ENCODE measurements at places on chromosomes 1 and 21.

DNA sequence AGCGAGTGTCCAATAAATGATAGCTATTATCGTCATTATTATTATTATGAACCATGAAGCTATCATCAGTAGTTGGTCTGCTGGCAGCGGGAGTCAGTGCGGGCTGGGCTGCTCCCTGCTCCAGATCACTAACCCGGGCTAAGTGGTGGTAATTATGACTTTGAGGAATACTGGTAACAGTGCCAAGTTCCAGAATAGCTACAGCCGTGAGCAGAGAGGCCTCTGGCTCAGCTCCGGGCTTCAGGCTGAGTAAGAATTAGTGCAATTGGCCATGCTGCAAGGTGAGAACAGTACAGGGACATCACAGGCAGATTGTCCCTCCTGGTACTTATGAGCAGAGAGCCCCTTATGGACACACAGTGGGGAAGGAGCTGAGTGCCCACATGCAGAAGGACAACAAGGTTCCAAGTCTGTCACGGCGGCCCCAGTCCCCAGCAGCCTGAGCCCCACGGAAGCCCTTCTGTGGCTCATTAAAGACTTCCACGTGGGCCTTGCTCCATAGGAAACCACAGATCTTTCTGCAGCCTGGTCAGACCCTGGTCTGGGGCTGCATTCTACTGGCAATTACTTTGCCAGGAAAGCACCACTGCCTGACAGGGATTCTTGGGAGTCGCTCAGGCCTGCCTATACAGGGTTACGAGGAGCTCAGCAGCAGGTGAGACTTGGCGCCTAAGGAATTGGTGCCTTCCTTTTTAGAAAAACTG, 235.1 kb downstream of the RRAGC start:
- no peak for DNase-seq

- DNase-seq: no peak
Observed at GRCh38 chr1:174135211-174135610, 24.1 kb upstream of the RABGAP1L start.

DNA sequence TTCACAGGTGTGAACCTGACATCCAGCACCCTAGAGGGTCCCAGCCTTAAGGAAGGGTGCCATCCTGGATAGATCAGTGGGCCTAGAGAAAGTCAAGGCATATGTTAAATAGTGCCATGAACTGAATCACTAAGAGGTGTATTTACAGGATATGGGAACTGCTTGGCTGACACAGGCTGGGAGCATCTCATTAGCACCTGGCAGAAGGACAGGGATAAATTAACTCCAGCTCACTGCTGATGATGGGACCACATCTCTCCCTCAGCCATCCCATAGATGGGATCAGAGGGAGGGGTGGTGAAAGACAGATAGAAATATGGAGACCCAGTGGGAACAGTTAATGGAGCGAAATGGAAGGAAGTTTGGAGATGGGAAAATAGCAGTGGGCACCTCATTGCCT, 122.0 kb downstream of the IGSF21 start:
- no peak for DNase-seq

- DNase-seq: no peak
Observed at GRCh38 chr21:46168659-46169386, 13.4 kb upstream of the FTCD start.

DNA sequence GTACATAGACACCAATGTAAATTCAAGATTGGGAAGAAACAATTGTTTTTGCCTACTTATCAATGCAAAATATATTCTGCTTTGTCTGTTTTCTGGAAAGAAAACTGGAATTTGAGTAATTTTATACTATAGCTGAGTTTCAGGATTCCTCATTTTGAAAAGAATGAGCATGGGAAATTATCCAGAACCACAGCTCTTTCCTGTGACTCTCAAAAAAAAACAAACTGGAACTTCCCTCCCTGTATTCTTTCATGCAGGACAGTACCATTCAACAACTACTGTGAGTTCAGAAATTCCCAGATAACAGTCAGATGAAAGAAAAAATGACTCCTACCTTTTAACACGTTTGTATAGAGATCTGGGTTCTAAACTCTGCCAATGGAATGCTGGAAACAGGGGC, 372.4 kb downstream of the TGFB2 start:
- DNase-seq: no peak

Data from H54 (cell line).